PC-9 (cell line): ENCODE measurements at places on chromosomes 6 and 20. TPM values are rescaled to one million over a fixed set of nuclear protein-coding genes. Genes with fewer than 3 reads are reported as not detected.
A peak's percentile ranks its signal among the peaks of the same experiment; 100 is the strongest.

PRPH2 gene
- not detected in 2 replicates for total RNA-seq

LPA gene
- total RNA-seq, result not detected in 2 replicates

ZBTB12 gene
- total RNA-seq, result 16.2 and 20.3 TPM in 2 replicates

CGAS gene
- 25.5 and 26.1 TPM in 2 replicates for total RNA-seq

MAP1LC3A gene
- total RNA-seq, result not detected in 2 replicates

CRIP3 gene
- 5.7 and 10.0 TPM in 2 replicates for total RNA-seq

PHACTR1 gene
- not detected in 2 replicates for total RNA-seq

DNA sequence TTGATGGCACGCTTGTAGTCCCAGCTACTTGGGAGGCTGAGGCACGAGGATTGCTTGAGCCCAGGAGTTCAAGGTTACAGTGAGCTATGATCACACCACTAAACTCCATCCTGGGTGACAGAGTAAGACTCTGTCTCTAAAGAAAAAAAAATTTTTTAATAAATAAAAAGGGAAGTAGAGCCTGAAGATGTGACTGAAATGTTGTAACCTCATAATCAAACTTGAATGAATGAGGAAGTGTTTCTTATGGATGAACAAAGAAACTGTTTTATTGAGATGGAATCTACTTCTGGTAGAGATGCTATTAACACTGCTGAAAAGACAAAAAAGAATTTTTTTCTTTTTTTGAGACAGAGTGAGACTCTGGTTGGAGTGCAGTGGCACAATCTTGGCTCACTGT, 6.7 kb downstream of the MAK start:
- no peak overlapping the region for H3K27ac ChIP-seq
- H3K27me3 ChIP-seq, result no peaks in the 10 kb centered on the region
- no peak overlapping the region for H3K4me3 ChIP-seq
- peaks cover 3% of the 10 kb centered on the region; the same call in 1 of the 2 replicates for H3K4me1 ChIP-seq
- no peaks in the 10 kb centered on the region for H3K36me3 ChIP-seq

DNA sequence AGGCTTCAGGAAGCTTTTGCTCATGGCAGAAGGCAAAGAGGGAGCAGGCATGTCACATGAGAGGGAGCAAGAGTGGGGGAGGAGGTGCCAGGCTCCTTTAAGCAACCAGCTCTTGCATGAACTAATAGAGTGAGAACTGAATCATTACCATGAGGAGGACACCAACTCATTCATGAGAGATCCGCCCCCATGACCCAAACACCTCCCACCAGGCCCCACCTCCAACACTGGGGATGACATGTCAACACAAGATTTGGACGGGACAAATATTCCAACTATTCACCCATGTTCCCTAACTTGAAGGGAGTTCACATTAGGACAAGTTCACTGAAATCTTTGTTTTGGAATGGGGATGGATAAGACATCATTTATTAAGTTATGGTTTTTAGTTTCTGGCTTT, 155.2 kb upstream of the ESR1 start:
- DNase-seq, result no peak
- no peak overlapping the region for H3K4me3 ChIP-seq
- no peaks in the 10 kb centered on the region for H3K27me3 ChIP-seq
- no peaks in the 10 kb centered on the region for H3K36me3 ChIP-seq

DNA sequence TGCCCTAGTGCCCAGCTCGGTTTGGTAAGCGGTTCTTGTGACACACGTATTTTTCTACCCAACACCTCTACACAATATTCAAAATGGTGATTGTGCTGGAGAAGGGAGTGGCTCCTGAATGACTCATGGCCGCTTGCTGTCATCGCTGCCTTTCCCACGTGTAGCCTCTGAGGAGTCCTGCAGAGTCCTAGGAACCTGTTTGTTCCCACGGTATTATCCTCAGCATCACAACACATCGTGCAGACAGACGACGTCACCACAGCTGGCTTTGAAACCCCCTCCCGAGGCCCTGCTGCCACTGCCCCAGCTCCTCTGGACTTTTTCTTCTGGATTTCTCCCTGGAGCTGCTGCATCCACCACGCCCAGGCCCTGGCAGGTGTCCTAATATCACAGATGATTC, 353.5 kb downstream of the SMOC2 start:
- no peaks in the 10 kb centered on the region for H3K27me3 ChIP-seq
- no peaks in the 10 kb centered on the region for H3K4me1 ChIP-seq
- no peaks in the 10 kb centered on the region for H3K36me3 ChIP-seq
- DNase-seq, result no peak

DNA sequence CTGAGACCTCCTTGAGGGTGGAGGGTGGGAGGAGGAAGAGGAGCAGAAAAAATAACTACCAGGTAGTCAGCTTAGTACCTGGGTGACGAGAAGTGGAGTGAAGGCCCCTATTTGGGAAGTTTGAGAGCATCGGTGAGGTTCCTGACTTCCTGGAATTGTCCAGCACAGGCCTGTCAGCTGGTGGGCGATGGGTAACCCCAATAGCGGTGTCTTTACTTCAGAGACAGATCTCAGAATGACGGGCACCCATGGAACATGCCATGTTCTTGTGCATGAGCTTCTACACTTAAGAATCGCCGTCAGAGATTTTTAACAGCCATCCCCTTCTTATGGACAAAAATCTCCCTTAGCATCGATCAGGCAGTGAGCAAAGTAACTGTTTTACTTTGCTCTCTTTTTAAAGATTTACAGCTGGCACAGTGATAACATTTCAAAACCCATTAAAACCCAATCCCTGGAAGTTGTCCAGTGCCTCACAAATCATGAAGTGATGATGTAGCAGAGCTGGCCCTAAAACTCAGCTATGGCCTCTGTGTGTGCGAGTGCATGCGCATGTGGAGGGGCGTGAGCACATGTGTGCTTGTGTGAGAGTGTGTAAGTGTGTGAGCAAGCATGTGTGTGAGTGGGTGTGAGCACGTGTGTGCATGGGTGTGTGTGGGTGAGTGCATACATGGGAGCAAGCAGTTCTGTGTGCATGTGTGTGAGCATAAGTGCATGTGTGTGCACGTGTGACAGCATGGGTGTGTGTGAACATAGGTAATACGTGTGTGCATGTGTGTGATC, 85.2 kb downstream of the DLL1 start:
- no peak overlapping the region for H3K27ac ChIP-seq
- peaks cover 80% of the 10 kb centered on the region for H3K27me3 ChIP-seq
- DNase-seq, result no peak
- H3K4me3 ChIP-seq, result no peak overlapping the region
- H3K36me3 ChIP-seq, result no peaks in the 10 kb centered on the region
- H3K4me1 ChIP-seq, result no peaks in the 10 kb centered on the region

DNA sequence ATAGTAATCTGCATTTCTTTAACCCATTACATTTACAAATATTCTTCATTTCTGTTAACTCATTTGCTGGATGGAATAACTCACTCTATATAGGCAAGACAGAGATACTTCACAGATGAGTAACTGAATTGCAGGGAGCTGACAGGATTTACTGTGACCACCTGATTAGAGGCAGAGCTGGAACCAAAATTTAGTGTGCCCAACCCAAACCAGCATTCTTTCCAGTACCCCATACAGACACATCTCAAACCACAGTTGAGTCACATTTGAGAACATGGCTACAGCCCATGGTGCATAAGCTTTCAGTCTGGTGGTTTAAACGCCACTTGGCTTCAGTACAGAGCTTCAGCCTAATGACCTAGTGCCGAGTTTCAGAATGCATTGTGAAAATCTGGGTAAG, 138.4 kb upstream of the TENT5A start:
- no peaks in the 10 kb centered on the region for H3K27me3 ChIP-seq
- H3K4me1 ChIP-seq, result peaks cover 17% of the 10 kb centered on the region
- no peak overlapping the region for H3K4me3 ChIP-seq
- no peak overlapping the region for H3K27ac ChIP-seq
- no peak for DNase-seq

DNA sequence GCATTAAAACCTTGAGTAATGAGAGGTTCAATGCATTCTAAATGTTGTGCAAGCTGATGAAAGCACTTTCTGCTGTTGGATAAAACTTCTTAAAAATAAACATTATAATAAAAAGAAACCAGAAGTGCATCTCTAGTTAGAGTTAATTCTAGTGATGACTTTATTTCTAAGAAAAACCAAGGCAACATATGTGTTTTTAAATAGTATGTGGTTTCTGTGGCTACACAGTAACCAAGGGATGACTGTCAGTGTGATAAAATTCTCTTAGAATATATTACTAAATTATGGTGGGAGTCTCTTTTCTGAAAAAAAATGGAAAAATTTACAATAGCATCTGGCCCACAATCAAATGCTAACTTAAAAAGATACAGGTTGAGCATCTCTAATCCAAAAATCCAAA, 117.0 kb downstream of the ME1 start:
- no peak for DNase-seq
- H3K36me3 ChIP-seq, result no peaks in the 10 kb centered on the region
- H3K4me3 ChIP-seq, result no peak overlapping the region
- no peaks in the 10 kb centered on the region for H3K27me3 ChIP-seq

DNA sequence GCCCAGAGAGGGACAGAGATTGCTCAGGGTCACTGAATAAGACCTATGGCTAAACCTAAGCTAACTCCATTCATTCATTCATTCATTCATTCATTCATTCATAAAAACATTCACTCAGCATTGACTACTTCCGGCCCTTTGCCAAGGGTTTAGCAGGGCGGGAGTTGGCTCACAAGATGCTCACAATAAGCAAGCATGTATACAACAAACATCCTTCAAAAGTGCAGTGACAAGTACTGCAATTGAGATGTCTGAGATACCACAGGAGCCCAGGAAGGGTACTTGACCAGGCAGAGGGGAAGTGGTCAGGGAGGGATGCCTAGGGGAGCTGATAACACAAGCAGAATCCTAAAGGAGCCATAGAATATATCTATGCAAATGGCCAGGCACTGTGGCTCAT, 18.2 kb upstream of the KIAA1755 start:
- H3K4me3 ChIP-seq, result no peak overlapping the region
- H3K27ac ChIP-seq, result no peak overlapping the region
- peaks cover 16% of the 10 kb centered on the region for H3K4me1 ChIP-seq
- DNase-seq, result no peak
- no peaks in the 10 kb centered on the region for H3K36me3 ChIP-seq

GRCh38 chr6:126113261-126113660, 126.9 kb downstream of the TRMT11 start:
- no peak for DNase-seq
- H3K4me1 ChIP-seq, result no peaks in the 10 kb centered on the region
- no peak overlapping the region for H3K4me3 ChIP-seq
- no peaks in the 10 kb centered on the region for H3K27me3 ChIP-seq

DNA sequence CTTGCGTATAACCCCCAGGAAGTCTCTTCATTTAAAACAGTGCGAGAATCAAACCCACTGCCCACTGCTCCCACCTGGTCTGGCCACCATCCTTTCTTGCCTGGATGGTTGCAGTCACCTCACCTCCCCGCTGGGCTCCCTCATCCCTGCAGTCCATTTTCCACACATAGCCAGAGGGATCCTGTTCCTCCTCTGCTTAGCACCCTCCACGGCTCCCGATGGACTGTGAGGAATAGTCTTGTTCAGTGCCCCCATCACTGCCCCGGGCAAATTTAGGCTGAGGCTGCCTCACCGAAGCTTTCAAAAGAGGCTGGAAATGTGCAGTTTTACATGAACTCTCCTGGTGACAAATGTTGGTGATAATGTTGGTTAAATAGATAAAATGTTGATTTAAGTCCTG, 17.7 kb downstream of the KCNG1 start:
- no peaks in the 10 kb centered on the region for H3K4me1 ChIP-seq
- H3K27ac ChIP-seq, result no peak overlapping the region
- H3K27me3 ChIP-seq, result peaks cover 67% of the 10 kb centered on the region
- DNase-seq, result no peak
- no peak overlapping the region for H3K4me3 ChIP-seq
- H3K36me3 ChIP-seq, result no peaks in the 10 kb centered on the region

DNA sequence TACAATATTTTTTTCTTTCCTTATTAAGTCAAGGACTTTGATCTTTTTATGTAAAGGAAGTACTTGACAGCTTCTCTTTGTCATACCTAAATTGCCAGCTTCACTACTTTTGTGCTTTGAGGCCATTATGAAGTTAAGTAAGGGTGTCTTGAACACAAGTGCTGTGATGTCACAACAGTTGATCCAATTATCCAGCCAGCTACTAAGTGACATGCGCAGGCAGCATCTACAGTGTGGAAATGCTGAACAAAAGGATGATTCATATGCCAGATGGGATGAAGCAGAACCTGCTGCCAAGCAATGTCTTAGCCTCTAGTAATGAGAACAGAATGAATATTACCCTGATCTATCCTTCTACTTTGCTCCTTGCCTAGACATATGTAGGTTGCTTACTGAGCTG, 68.3 kb upstream of the TMEM244 start:
- no peak overlapping the region for H3K27ac ChIP-seq
- no peak overlapping the region for H3K4me3 ChIP-seq
- no peaks in the 10 kb centered on the region for H3K4me1 ChIP-seq

- no peaks in the 10 kb centered on the region for H3K4me1 ChIP-seq
- peaks cover 95% of the 10 kb centered on the region for H3K27me3 ChIP-seq
- no peak overlapping the region for H3K4me3 ChIP-seq
- H3K27ac ChIP-seq, result no peak overlapping the region
- DNase-seq, result no peak
Measured at GRCh38 chr20:62964700-62965099, 12.2 kb downstream of the SLC17A9 start.

- 0 out of 2 replicates have a peak, but pooled peaks cover 6% of the 10 kb centered on the region for H3K4me1 ChIP-seq
- no peak overlapping the region for H3K27ac ChIP-seq
- H3K36me3 ChIP-seq, result no peaks in the 10 kb centered on the region
- no peak overlapping the region for H3K4me3 ChIP-seq
- no peak for DNase-seq
- H3K27me3 ChIP-seq, result no peaks in the 10 kb centered on the region
Measured at GRCh38 chr6:143110572-143110971, 49.9 kb downstream of the AIG1 start.

GRCh38 chr20:15818651-15819071, 754.6 kb downstream of the KIF16B start:
- H3K27me3 ChIP-seq, result no peaks in the 10 kb centered on the region
- H3K4me3 ChIP-seq, result no peak overlapping the region
- peak; percentile 93 for DNase-seq
- no peaks in the 10 kb centered on the region for H3K36me3 ChIP-seq
- H3K27ac ChIP-seq, result peak overlapping the region; percentile 44
- H3K4me1 ChIP-seq, result peaks cover 28% of the 10 kb centered on the region

GRCh38 chr6:161246725-161247124, 27.1 kb downstream of the AGPAT4 start:
- H3K36me3 ChIP-seq, result no peaks in the 10 kb centered on the region
- no peak overlapping the region for H3K27ac ChIP-seq
- no peaks in the 10 kb centered on the region for H3K4me1 ChIP-seq

DNA sequence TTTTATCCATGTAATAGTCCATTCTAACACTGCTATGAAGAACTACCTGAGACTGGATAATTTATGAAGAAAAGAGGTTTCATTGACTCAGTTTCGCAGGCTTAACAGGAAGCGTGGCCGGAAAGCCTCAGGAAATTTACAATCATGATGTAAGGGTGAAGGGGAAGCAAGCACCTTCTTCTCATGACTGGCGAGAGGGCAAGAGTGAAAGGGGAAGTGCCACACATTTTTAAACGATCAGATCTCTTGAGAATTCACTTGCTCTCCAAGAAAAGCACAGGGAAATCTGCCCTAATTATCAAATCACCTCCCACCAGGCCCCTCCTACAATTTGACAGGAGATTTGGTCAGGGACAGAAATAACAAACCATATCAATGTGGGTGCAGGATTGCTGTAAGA, 859.7 kb downstream of the EPHA7 start:
- no peak overlapping the region for H3K4me3 ChIP-seq
- H3K36me3 ChIP-seq, result no peaks in the 10 kb centered on the region
- H3K27ac ChIP-seq, result no peak overlapping the region
- no peak for DNase-seq
- no peaks in the 10 kb centered on the region for H3K4me1 ChIP-seq

- no peak overlapping the region for H3K4me3 ChIP-seq
- H3K4me1 ChIP-seq, result peaks cover 86% of the 10 kb centered on the region
- H3K27me3 ChIP-seq, result no peaks in the 10 kb centered on the region
- peaks cover 7% of the 10 kb centered on the region; the same call in 1 of the 2 replicates for H3K36me3 ChIP-seq
- peak overlapping the region; percentile 94 for H3K27ac ChIP-seq
Measured at GRCh38 chr6:42120895-42121865, 21.2 kb downstream of the C6orf132 start.
